Mesothelial cell of epicardium (in vitro differentiated cells): ENCODE measurements at places on chromosomes 2 and 18. TPM values are rescaled to one million over a fixed set of nuclear protein-coding genes. Genes with fewer than 3 reads are reported as not detected.

- no peak for DNase-seq
Measured at GRCh38 chr2:189854940-189855339, 70.7 kb downstream of the PMS1 start.

GRCh38 chr2:73050121-73050545 is 21.4 kb downstream of the SFXN5 start:
- no peak for DNase-seq

DNA sequence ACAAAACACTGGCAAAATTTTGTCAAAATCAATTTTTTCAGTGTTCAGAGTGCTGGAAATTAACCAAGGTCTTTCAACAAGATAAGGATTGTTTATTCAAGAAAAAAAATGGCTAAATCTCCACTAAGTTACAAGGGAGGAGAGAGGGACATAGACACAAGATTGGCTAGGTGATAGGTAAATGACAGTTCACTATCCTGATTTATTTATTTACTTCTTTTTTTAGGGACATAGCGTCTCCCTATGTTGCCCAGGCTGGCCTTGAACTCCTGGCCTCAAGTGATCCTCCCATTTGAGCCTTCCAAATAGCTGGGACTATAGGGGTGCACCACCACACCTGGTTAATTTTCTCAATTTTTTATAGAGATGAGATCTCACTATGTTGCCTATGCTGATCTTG is 3.7 kb upstream of the WDR33 start:
- no peak for DNase-seq

DNA sequence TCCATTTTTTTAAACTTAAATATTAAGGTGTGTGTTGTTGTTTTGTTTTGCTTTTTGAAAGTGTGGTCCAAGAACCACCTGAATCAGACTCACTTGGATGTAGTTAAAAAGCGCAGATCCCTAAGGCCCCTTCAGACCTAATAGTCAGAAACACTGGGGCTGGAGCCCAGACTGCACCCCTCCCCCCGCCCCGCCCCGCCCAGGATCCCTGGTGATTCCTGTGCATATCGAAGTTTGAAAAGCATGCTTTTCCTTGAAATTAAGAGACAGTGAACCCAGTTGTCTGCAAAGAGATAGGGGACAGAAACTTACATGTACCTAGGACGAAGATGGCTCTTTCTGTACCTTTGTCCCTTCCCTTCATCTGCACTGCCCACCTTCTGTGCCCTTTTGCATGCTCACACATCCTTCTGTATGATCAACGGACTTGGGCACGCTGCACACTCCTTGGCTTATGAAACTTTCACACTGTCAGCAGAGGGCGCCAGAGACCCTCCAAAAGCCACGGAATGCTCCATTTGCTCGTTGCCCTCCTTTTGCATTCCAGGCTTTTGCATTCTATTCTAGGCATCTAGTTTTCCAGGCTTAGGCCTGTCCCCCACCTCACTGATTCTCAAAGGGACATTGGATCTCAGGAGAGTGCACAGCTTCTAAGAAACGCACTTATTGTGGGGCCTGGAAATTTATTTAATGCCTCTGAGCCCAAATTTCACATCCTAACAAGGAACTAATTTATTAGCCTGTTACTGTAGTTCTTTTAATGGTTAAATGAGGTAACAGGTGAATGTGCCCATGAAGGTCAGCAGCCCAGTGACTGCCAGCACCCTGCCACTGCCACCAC is 32.8 kb upstream of the SLC14A1 start:
- peak; percentile 54 for DNase-seq

DNA sequence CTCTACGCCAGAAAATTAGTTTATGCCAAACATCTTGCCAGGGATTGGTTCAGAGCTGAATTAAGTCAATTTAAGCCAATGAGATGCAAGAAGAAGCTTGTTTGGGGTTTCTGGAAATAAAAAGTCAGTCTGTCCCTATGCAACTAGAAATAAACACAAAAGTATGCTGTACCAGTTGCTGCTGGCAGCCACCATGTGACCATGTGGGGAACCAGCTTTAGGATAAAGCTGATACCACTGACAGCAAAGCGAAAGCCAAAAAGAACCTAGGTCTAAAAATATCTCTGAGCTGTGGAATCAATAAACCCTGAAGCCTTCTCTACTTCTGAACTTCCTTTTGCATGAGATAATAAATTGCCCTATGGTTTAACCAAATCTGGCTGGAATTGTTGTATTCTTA is 181.8 kb upstream of the PARD3B start:
- no peak for DNase-seq

- no peak for DNase-seq
Measured at GRCh38 chr18:22314001-22314400, 103.7 kb downstream of the CTAGE1 start.

DNA sequence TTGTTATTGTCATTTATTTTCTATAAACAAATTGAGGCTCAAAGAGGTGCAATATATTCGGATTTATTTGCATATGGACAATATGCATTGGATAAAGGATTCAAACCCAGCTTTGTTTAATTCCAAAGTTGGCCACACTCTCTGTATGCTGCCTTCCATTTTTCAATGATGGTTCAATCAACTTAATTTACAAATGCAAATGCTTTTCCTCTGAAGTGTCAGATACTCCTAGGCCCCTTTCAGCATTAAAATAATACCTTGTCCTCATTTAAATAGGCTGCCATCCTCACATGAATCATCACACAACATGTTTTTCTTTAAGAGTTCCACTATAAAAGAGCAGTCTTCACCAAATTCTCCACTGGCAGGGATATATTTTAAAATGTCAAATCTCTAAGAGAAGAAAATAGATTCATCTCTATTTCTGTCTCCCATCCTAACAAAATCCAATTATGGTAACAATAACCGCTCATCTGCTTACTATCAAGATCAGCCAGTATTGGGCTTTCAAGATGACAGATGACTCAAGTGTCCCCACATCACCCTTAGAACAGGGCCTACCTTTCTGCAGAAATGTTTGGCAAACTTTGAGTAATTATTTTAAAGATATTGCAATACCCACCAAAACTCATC is 114.8 kb downstream of the SCG2 start:
- no peak for DNase-seq

Gene GALNT5
- total RNA-seq: 0.89 to 1.3 TPM (median 1.1 TPM) in 3 replicates
